ENCODE measurements at places on chromosomes 12 and 14.

- no peak for DNase-seq
Observed at GRCh38 chr14:68922201-68922621, 56.9 kb downstream of the ACTN1 start.

GRCh38 chr12:75172611-75173010 lies 37.0 kb downstream of the KCNC2 start:
- no peak for DNase-seq

DNA sequence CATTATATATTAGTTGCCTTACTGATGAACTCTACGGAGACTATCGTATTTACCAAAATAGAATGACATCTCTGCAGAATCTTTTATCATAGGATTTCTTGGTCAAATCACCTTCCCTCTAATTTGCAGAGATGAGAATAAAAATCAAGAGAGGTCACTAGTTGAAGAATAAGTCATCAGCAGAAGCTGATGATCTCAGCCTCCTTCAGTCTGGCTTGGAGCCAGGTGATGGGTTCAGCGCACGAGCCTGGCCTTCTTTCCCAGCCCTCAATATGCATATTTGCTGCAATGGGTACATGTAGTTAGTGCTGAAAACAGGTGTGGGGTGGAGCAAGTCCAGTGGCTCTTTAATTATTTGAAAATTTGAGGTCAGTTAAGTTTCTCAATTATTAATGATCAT lies 19.2 kb upstream of the EMP1 start:
- no peak for DNase-seq

DNA sequence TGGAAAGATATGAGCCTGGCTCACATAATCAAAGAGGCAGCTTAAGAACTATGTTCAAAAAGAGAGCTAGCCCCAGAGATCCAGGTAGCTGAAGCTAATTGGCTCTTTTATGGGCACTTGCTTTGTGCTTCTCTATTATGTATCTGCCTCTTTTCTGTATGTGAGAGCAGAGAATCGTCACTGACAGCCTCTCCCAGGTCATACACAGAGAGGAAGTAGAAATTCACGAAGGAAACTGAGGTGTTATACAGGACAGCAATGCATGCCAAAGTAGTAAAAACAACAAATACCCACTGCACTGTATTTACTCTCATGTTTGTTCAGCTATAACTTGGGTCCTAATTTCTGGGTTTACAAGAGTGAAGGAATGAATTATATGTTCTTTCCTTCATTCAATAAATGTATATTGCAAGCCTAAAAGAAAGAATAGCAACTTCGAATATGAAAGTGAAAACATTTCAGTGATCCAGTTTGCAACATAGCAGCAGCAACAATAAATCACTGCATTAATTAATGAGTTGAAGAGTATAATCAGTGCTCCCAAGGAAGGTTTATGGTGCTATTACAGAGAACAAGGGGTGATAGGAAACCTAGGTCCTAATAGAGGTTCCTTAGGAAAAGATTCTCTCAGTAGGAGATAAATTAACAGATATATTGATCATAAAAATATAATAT lies 47.1 kb upstream of the ATXN7L3B start:
- no peak for DNase-seq

DNA sequence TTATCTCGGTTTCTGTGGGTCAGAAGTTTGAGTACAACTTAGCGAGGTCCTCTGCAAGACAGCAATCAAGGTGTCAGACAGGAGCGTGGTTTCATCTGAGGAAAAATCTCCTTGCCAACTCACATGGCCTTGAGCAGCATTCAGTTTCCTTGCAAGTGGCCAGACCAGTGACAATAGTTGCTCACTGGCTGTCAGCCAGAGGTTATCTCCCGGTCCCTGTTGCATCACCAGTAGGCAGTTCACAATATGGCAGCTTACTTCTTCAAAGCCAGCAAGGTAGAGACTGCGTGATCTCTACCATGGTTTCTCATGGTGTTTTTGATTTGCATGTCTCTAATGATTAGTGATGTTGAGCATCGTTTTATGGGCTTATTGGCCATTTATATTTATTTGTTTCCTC lies 143.8 kb upstream of the DAAM1 start:
- no peak for DNase-seq

DNA sequence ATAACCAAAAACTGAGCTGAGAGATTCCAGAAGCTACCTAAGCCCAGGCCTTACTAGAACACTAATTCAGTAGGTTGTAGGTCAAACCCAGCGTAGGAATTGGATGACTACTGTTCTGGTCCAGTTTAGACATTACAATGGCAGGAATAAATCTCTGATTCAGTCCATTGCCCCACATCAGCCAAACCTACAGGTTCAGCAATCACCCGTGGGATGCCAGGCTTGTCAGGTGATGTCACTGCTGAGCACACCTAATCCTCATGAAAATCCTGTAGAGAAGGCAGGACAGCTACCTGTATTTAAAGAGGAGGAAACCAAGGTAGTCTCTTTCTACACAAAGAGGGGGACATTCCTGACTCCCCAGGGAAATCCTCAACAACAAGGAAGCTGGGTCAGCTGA lies 63.7 kb downstream of the RFX4 start:
- no peak for DNase-seq

All from cortex of kidney (tissue), 1 donor.